Activated naive CD4-positive, alpha-beta T cell treated with anti-CD3 and anti-CD28 coated beads, Interleukin-2, amount 10 ng/mL, durations not matched to agents 7 days and 5 days (primary cell): ENCODE measurements at places on chromosomes 7 and 10.

DNA sequence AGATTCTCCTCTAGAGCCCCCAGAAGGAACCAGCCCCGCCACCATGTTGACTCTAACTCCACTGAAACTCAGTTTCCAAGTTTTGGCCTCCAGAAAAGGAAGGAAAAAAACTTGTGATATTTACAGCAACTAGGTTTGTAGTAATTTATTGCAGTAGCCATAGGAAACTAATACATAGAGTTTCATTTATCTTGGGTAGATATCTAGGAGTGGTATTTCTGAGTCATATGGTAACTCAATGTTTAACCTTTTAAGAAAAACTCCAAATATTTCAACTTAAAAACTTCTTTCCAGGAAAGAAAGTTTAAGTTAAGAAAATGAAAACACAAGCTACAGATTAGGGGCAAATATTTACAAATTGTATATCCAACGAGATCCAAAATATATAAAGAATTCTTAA, 576.7 kb downstream of the KCNMA1 start:
- DNase-seq, result no peak

DNA sequence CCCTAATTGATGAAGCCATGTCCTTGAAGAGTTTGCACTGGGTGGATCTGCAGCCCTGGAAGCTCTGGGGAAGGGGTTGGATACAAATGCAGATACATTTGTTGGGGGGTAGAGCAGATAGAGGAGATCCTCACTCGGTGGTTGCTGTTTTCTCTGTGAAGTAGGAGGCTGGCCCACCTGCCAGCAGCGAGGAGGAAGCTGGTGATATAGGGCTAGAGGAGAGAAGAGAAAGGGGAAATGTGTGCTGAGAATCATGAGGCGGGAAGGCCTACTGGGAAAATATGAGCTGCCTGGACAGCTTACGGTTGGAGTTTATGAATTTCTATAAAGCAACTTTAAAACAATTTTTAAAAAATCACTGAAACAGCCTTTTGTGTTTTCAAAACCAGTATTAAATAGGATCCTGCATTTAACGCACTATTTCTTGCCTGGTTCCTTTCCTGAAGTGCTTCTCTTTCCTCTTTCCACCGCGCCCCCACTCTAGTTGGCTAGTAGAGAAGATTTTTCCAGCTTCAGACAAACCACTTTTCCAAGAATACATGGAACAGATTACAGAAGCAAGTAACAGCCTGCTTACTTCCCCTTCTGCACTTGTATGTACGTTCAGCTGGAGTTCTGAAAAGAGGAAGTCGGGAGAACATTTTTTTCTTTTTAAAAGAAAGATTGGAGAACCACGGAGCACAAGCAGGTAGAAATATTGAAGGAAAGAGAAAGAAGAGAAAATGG, 100.6 kb upstream of the GLCCI1 start:
- no peak for DNase-seq

DNA sequence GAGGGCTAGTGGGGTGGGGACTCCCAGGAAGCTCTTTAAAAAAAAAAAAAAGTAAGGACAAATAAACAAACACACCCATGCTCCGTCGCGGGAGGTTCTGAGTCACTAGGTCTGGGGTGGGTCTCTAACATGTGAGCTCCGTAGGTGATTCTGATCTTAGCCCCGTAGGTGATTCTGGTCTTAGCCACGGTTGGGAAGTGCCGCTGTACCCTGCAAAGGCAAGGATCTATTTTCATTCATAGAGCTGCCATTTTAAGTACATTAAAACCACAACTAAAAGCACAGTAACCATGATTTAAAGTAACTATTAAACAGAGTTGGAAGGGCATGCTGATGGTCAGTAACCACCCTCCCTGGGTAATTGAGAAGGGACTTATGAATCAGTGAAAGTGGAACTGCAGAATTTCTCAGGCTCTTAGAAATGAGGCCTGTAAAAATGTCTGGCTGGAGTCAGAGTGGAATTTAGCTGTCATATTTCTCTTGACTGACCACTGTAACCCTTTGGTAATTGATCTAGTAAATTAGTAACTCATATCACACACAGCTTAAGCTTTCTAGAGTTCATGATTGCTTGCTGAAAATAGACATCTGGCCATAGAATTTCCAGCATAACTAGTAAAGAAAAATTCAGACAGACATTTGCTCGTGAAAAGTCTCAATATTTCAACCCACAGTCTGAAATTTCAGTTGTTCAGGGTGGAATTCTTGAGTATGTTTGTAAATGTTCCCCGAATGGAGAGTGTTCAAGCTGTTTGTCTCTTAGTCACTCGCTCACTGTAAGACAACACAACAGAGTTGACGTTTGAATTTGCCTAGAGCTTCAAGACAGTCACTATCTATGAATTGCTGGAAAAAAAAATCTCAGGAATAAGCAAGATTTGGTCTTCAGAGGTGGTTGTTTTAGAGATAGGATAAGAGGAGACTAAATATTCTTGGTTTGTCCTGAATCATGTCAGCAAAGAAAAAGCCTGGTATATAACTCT, 34.2 kb upstream of the TCF7L2 start:
- no peak for DNase-seq

DNA sequence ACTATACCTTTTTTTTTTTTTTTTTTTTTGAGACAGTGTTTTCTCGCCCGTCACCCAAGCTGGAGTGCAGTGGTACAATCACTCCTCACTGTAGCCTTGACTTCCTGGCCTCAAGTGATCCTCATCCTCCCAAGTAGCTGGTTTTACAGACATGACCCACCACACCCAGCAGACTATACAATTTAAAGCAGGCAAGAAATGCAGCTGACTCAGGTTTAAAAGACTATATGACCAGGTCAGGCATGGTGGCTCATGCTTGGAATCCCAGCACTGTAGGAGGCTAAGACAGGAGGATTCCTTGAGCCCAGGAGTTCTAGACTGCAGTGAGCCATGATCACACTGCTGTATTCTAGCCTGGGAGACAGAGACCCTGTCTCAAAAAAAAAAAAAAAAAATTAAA, 89.5 kb upstream of the AUTS2 start:
- DNase-seq, result no peak

- no peak for DNase-seq
Observed at GRCh38 chr7:90025771-90026170, 128.5 kb upstream of the STEAP1 start.

DNA sequence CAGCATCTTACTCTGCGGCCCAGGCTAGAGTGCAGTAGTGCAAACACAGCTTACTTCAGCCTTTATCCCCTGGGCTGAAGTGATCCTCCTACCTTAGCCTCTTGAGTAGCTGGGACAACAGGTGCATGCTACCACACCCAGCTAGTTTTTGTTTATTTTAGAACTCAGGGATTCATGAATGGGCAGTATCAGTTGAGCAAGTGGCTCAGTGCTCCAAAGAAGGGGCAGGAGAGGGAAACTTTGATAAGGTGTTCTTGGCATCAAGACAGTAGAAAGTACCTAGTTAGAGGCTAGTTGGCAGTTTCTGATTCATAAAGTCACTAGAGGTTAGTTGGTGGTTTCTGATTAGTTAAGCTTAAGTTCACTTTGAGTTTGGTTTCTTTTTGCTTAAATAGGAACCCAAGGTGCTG, 18.4 kb downstream of the TRIM24 start:
- DNase-seq, result no peak

- DNase-seq, result no peak
Observed at GRCh38 chr10:129935102-129935866, 28.8 kb downstream of the EBF3 start.

- no peak for DNase-seq
Observed at GRCh38 chr10:106571192-106571946, 593.1 kb downstream of the SORCS1 start.

DNA sequence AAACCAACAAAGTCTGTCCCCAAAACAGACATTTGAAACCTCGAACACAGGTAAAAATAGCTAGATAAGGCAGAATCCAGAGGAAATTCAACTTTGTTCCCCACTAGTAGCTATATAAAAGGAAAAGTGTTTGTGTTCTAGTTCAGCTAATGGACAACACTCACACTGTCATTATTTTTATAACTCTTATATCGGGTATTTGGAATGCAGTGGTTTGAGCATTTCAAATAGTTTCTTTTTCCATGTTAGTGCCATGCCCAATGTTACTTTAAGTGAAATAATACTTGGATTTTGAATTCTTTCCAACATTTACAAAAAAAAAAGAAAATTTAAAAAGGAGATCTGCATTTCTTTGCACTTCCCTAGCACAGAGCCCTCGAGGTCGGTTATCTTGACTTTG, 213.6 kb downstream of the DOCK4 start:
- no peak for DNase-seq

GRCh38 chr10:29452546-29452945, 163.7 kb downstream of the LYZL1 start:
- no peak for DNase-seq

DNA sequence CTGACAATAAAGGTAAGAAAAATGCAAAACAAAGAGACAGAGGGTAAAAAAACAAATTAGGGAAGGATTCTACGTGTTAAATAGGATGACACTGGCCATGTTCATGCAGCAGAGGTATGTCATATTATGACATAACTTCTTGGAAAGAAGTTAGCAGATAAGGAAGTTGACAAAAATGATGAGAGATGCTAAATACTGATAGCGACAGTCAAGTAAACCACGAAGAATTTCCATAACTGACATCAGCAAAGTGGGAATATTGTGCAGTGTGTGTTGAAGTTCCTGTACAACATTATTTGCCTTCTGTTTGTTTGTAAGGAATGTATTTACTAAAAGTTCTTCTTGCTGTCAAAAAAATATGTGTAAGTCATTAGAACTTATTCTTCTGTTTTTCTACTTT, 29.5 kb downstream of the MDH2 start:
- no peak for DNase-seq

DNA sequence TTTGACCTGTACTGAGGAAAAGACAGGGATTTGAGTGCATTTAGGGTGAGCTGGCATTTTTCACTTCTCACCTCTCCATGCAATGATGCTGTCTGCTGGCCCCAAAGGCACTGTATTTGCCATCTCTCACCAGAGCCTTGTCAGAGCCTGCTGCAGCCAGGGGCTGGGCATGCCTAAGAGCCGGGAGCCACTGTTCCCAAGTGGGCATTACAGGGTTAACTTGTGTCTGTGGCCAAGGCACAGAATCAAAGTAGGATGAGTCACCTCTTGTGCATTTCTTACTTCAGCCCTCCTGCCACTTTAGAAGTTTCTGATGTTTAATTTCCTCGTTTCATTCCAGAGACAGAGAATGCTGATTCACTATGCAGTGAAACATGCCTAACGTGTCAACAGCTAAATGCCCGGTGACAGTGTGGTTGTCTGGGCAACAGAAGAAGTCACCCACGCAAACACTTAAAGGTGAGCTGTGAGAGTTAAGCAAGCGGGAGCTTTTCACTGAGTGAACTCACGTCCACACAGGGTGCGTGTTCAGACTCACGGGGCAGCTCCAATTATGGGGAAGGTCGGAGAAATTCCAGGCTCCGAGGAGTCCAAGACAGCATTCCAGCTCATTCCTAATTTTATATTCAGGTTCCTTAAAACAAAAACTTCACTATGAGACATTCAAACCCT, 57.1 kb upstream of the IGFBP3 start:
- no peak for DNase-seq

GRCh38 chr10:121956111-121957061, 18.6 kb downstream of the NSMCE4A start:
- DNase-seq, result no peak

- no peak for DNase-seq
Observed at GRCh38 chr10:97279121-97279815, 13.2 kb downstream of the ARHGAP19 start.

GRCh38 chr10:74593470-74593869, 232.9 kb upstream of the KAT6B start:
- no peak for DNase-seq
